ENCODE measurements at places on chromosomes 2 and 18.

- DNase-seq, result no peak
These were observed 412.1 kb downstream of the NBAS start for GRCh38 chr2:15149063-15149462.

DNA sequence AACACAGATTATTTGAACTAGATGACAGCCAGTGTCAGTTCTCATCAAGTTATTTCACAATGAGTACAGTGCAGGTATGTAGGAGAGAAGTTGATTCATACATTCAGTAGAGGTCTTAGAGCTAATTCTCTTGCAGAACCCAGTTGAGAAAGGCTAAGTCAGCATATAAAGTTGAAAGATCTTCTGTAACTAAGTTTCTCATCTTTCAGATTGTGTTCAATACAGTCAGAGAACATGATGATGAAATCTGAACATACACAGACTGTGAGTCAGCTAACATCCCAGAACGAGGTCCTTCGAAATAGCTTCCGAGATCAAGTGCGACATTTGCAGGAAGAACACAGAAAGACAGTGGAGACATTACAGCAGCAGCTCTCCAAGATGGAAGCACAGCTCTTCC, 41.9 kb upstream of the LIMS1 start:
- no peak for DNase-seq

DNA sequence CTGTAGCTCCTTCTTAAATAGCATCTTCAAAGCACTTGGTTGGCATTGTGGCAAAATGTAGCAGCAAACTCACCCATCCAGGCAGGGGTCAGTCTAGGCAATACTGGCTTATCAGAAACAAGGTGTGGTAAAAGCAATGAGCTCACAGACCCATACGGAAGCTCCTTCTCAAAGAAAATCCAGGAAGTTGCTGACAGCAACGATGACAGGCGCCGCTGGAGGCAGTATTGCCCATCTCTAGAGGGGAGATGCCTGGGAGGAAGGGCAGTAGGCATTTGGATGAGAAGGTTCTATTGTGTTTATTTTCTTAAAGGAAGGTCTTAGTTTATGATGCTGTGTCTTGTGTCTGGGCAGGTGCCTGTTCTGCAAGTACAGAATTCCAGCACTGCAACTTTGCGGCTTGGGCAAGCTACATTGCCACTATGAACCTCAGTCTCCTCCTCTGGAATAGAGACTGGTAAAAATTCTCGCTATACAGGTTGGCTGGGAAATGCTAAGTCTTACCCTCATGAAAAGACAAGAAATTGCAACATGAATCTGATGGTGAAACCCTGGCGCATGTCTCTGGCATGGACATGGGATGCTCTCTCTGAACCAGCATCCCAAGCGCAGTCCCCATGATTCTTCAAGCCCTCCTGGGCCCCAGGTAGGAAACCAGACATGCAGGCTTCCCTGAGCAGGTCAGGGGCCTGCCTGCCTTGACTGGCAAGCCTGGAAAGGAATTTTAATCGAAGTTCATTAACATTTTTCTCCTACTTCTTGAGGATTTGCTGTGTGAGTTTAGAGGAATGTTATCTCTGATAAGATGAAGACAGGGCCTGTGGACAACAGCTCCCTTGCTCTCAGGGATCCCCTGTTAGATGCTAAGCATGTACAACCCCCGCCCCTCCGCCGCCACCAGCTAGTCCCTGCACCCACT, 156.0 kb downstream of the TFCP2L1 start:
- DNase-seq, result no peak

DNA sequence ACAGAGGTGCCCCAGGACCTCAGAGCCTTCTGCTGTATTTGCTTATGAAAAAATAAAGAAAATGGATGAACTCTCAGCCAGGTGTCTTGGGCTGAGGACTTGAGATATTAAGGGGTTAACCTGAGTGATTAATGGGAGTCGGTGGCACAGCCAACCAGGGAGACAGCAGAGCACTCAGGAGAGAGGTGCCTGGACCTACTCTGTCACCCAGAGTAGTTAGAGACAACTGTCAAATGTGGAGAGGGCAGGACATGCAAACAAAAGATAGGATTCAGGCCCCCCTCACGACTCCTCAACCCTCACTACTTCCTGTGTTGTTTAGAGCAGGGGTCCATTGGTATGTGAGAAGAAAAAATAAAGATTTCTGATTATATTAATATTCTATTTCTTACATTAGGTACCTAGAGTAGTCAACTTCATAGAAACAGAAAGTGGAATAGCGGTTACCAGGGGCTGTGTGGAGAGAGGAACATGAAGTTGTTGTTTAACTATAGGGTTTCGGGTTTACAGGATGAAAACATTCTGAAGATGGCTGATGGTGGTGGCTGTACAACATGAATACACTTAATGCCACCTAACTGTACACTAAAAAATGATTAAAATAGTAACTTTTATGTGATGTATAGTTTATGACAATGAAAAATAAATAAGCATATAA, 28.6 kb upstream of the CETN1 start:
- DNase-seq, result no peak

GRCh38 chr2:71240794-71241193, 13.9 kb upstream of the PAIP2B start:
- no peak for DNase-seq

GRCh38 chr2:60764736-60765534, 8.9 kb downstream of the PAPOLG start:
- no peak for DNase-seq

DNA sequence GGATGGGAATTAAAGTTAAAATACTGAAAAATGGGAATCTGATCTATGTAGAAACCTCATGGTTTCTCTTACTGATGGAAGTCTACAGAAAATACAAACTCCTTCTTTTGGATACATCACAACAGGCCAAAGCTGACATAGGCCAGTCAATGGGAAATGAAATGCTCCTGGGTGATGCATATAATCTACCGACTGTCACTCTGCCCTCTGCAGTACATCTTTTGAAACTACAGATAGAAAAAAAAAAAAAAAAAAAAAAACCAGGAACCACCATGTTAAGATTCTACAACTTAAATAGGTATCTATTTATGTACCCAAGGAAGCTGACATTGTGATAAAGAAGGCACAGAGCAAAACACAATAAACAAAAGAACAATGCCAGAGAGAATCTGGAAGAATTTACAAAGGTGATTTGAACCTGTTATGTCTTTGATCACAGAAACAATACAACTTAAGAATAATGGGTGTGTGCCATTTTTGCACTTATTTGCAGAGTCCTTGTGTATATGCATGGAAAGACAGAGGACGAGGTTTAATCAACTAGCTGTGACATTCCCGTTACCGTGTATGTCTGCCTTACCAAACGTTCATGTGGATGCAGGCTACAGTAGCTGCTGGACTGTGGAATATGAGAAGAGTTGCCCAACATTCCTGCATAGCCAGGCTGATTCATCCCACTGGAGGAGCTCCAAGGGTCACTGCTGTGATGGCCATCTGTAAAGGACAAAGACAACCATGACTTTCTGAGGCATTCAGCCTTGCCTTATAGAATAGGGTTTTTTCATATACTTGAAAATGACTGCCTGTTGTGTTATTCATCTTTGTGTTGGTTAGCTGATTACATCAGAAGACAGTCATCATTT, 312.7 kb downstream of the TCF4 start:
- DNase-seq, result no peak

- DNase-seq, result no peak
These were observed 17.8 kb downstream of the SMAD7 start for GRCh38 chr18:48932822-48933510.

- DNase-seq, result no peak
These were observed 26.6 kb downstream of the ZC3H6 start for GRCh38 chr2:112301973-112302372.

DNA sequence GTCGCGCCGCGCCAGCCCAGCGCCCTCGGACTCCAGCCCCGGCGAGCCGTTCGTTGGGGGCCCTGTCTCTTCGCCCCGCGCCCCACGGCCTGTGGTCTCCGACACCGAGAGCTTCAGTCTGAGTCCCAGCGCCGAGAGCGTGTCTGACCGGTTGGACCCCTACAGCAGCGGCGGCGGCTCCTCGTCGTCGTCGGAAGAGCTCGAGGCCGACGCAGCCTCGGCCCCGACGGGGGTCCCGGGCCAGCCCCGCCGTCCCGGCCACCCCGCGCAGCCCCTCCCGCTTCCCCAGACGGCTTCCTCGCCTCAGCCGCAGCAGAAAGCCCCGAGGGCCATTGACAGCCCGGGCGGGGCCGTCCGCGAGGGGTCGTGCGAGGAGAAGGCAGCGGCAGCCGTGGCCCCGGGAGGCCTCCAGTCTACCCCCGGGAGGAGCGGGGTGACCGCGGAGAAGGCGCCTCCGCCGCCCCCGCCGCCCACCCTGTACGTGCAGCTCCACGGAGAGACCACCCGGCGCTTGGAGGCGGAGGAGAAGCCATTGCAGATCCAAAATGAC, 1.4 kb downstream of the PHLPP1 start:
- no peak for DNase-seq

DNA sequence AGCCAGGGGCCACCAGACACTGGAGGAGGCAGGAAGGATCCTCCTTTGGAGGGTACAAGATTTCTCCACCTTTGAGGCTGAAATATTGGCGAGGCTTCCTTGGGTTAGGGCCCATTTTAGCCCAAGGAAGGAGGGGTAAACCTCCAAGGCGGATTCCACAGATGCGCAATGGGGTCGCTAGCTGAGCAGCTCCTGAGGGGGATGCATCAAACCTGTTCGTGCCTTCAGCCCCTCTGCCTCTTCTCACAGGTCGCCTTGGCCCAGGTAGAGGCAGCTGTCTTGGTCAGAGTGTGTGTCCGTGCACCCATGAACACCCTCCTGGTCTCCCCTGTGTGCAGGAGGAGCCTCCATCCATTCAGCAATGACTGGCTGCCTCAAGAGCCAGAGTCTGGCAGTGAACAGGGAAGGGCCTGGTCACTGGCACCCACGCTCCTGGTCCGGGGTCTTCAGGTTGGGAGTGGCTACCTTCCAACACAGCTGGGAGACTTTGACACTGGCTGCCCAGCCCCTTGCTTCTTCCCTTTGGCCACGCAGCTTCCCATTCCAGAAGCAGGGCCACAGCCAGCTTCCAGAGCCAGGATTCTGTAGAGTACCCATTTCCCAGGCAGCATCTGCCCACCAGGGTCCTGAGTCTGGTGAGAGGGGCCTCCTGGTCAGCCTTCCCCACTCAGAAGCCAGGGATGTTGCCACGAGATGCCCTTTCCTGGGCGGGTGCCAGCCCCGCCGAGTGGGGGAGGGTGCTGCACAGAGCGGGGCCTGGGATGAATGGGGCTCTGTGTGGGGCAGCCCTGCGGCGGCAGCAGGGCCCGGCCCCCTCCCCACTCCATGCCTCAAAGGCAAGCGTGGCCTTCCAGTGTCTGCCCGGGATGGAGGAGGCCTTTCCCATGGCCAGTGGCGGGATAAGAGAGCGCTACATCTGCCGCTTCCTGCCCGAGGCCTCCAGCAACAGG, 95.8 kb upstream of the GPC1 start:
- DNase-seq, result no peak

GRCh38 chr18:36527740-36528455, 230.4 kb downstream of the FHOD3 start:
- DNase-seq, result no peak

- no peak for DNase-seq
These were observed 25.1 kb downstream of the SPDYA start for GRCh38 chr2:28835781-28836180.

DNA sequence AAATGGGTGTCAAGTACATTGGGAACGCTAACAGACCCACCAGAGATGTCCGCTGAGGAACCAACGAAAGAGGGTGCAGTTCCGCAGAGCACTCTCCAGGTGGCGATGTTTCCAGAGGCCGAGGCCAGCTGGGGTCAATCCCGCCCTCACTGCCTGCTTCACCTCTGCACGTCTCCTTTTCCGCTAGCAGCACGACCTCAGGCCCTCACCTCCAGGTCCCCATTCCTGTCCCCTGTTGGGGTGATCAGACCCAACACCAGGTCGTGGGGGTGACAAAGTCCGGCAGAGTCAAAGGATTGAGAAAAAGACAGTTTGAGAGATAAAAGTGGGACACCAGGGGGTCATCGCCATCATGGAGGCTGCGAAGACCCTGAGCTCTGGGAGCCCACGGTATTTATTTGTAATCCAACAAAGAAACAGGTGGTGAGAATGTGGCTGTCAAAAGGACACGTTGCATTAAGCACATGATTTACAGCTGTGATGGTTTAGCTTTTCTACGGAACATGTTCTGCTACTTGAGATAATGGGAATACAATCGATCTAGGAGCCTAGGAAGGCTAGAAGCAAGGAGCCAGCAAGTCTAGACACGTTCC, 27.3 kb downstream of the ZAP70 start:
- DNase-seq, result peak; percentile 27

- no peak for DNase-seq
These were observed 11.4 kb upstream of the MAPRE2 start for GRCh38 chr18:35029770-35030169.

GRCh38 chr2:159139216-159139933, 147.1 kb downstream of the WDSUB1 start:
- no peak for DNase-seq

- DNase-seq, result no peak
These were observed 235.3 kb downstream of the DYM start for GRCh38 chr18:49225160-49225559.

GRCh38 chr2:170248574-170249393, 70.8 kb downstream of the MYO3B start:
- no peak for DNase-seq

GRCh38 chr2:177147834-177148445, 64.7 kb upstream of the HNRNPA3 start:
- no peak for DNase-seq

GRCh38 chr2:150476286-150476685, 11.2 kb downstream of the RND3 start:
- no peak for DNase-seq

GRCh38 chr2:154740361-154740760, 41.9 kb downstream of the KCNJ3 start:
- DNase-seq, result no peak

GRCh38 chr2:69032336-69032735, 19.4 kb downstream of the ANTXR1 start:
- no peak for DNase-seq
